ENCODE measurements at places on chromosomes 1 and 21.

GRCh38 chr1:44802306-44803061, 2.3 kb downstream of the PLK3 start:
- no peak for DNase-seq

- DNase-seq = peak; percentile 36
Observed at GRCh38 chr1:16162163-16162822, 6.4 kb upstream of the EPHA2 start.

DNA sequence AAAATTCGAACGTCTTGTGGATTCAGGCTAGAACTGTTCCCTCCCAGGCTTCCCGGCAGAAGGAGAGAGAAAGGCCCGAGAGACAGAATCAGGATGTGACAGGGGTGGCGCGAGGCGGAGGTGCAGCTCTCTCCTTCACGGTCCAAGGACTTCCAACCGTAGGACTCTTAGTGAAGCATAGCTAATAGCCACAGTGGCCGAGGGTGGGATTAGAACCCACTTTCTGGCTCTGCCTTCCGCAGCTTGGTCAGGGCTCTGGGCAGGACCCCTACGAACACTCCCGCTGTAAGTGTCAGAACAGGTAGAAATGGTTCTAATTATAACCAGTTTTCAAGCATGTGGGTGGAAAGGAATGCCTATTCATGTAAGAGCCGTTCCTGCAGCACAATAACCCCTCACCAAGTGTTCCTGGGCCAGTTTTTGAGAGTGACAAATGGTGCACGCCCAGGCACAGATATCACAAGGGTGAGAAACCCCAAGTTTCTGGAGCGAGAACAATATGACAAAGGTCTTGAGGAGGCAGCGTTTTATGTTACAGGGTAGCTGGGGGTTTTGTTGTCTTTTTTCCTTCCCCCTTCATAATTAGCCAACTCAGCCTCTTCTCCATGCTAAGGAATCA, 86.4 kb downstream of the SYF2 start:
- DNase-seq = peak; percentile 46

- peak; percentile 45 for DNase-seq
Observed at GRCh38 chr1:160707236-160708064, 4.2 kb downstream of the CD48 start.

- DNase-seq = peak; percentile 38
Observed at GRCh38 chr1:40753142-40753882, 30.3 kb upstream of the KCNQ4 start.

GRCh38 chr1:208231881-208232661, 12.1 kb downstream of the PLXNA2 start:
- DNase-seq = no peak

DNA sequence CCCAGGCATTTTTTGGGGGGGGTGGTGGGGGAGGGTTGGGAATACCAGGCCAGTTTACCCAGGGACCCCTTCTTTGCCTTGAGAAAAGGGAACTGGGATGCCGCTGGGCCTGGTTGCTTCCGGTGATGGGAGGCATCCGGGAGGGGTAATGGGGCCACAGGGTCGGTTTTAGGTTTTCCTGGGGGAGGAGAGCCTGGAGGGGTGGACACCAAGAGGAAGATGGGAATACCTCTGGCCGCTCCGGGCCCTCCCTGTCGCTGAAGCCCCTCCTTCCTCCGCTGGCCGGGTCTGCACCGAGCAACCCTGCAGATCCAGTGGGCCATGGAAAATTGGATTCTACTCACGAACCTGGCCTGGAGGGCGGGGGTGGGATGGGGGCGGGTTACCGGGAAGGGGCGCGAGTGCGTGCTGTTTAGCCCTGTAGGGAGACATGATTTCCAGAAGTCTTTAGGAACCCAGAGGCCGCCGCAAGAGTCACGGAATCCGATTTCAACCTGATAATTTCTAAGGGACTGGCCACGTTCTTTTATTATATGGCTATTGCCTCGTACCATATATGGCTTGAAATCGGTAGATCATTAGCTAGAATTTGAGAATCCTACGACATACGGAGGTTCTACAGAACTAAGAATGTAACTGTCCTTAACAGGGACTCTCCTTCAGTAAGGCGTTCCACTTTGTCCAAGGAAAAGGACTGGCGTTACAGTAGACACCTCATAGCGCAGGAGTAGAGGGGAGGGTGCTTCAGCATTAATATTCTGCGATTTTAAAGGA, 749 bp downstream of the AKIRIN1 start:
- DNase-seq = peak; percentile 25

DNA sequence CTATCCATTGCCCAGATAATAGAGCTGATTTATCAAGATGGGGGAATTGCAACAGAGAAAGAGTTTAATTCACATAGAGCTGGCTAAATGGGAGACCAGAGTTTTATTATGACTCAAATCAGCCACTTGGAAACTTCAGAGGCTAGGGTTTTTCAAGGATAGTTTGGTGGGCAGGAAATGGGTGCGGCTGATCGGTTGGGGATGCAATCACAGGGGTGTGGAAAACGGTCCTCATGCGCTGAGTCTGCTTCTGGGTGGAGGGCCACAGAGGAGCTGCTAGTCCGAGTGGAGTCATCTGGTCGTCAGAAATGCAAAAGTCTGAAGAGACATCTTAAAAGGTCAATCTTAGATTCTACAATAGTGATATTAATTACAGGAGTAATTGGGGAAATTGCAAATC, 32.0 kb upstream of the FAM89A start:
- DNase-seq = no peak

- DNase-seq = peak; percentile 75
Observed at GRCh38 chr1:41241749-41242341, at the start of gene SCMH1. TSS of gene SCMH1 (minus strand) at chr1:41242306. CDS start at chr1:41186133, 56,173 bp downstream.

DNA sequence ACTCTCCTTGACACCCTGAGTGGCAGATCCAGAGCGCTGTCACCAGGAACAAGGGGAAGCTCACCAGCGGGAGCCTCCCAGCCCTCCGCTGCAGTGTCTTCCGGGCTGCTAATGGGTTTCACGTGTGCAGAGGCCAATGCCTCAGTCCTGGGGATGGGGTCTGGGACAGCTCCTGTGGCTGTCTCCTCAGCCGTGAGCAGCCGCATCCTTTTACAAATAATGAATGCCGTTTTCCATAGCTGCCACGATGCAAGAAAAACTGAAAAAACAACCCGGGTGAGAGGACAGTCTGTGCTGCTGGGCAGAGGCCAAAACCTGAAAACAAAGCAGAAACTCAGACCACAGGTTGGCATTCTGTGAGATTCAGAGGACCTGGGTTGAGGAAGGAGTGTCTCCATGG, 212.2 kb upstream of the RAB4A start:
- DNase-seq = no peak

GRCh38 chr1:44284184-44284583, 70.9 kb downstream of the ERI3 start:
- DNase-seq = no peak

GRCh38 chr1:201912832-201913231, 24.1 kb downstream of the SHISA4 start:
- DNase-seq = no peak

DNA sequence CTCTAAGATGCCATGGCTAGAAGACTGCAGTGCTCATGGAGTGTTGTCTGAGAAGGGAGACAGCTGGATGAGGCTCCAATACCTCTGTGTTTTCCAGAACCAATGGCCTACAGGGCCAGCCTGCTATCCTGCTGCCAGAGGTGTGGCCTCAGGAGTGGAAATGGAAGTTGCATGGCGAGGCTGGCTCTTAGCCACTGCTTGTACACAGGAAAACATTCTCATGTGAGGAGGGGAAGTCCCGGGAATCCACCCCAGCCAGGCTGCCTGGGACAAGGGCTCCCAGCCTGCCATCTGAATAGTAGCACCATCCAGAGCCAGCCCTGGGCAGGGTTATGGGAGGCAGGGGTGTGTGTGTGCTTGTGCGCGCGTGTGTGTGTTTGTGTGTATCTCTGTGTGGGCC, 56.5 kb downstream of the SDC3 start:
- DNase-seq = no peak

- DNase-seq = no peak
Observed at GRCh38 chr1:62307895-62308492, 11.2 kb downstream of the KANK4 start.

DNA sequence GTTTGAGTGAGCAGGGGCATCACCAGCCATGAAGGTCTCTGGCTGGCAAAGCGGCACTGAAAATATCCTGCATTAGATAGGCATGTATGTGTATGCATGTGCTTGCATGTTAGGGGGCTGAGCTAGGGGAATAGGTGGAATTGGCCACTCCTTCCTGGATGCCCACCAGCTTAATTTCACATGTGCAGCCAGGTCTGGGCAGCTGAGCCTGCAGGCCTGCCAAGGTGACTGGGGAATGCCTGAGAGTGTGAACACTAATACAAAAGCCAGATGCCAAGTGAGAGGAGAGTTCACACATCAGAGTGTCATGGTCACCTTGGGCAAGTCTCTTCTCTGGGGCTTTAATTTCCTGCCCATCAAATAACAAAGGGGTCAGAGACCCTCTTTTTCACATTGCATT, 155.9 kb downstream of the HIVEP3 start:
- no peak for DNase-seq

GRCh38 chr1:162113419-162113818, 43.9 kb downstream of the NOS1AP start:
- DNase-seq = no peak

GRCh38 chr1:198122693-198123092, 34.1 kb upstream of the NEK7 start:
- no peak for DNase-seq

DNA sequence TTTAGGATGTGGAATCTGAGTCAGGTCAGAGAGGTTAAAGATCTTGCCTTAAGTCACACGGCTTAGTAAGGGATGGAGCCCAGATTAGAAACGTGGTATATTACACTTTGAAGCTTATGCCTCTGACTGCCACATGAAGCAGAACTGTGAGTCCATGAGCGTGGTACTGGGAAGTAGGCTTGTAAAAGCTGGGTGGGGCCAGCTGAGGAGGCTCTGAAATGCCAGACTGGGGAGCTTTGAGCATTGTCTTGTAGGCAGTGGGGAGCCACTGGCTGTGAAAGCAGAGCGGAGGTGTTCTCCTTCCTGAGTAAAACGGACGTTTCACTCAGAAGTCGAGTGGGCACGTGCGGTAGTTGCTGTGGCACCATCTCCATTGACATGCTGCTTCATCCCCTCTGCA, 72.6 kb upstream of the USP24 start:
- DNase-seq = no peak

DNA sequence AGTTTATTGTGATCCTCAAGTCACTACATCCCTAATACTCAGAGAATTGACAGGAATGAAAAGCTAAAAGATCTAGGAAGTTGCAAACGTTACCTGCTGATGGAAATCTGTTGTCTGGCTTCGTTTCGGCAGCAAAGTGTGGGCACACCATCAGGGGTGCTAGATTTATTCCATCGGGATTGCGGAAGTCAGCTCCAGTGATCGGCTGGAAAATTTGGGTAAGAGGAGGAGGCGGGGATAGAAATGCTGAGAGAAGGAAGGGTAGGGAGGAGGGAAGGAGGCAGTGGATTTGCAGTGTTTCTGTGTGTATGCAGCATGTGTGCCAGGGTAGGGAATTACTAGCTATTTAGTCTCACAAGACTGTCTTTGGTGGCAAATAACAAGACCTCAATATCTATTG, at the start of gene CTSK:
TSS of gene CTSK (minus strand) at position 140 of the 400 bp plus-strand sequence. CDS start 1,455 bp downstream, outside the sequence.
- DNase-seq = no peak

- DNase-seq = no peak
Observed at GRCh38 chr1:198528364-198528763, 12.1 kb downstream of the ATP6V1G3 start.

DNA sequence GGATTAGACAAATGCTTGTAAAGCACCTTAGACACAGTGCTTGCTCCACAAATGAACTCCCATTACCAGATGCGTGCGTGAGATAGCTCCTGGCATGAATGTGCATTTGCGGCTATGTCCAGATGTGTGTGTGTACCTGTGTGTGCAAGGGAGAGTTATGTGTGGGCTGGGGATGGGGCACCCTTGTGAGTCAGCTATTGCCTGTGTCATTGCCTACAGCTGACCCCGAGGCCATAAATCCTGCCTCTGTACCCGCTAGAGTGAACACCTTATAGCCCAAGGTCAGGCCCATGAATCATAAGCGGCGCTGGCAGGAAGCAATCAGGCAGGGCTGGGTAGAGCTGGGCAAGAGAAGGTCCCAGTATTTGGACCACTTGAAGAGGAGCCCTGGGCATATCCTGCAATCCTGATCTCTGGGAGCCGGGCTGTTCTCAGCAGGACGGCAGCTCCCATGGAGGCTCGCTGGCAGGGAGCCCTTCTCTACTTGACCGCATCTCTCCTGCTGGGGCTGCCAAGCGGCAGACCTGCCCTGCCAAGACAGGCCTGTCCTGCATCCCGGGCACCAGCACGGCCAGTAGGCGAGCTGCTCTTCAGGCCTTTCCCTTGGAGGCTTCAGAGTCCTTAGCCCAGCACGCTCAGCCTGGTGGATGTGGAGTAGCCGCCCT, 86.4 kb downstream of the TMEM53 start:
- DNase-seq = no peak

- DNase-seq = no peak
Observed at GRCh38 chr1:68322837-68323687, 90.7 kb upstream of the WLS start.

GRCh38 chr1:1599935-1600860, at the start of gene FNDC10:
TSS of gene FNDC10 (minus strand) at chr1:1600135. CDS start at chr1:1600015, 120 bp downstream.
- DNase-seq = no peak

GRCh38 chr1:36109041-36109679, 15.9 kb downstream of the COL8A2 start:
- DNase-seq = no peak

GRCh38 chr21:46250146-46250725, 21.7 kb upstream of the LSS start:
- no peak for DNase-seq

DNA sequence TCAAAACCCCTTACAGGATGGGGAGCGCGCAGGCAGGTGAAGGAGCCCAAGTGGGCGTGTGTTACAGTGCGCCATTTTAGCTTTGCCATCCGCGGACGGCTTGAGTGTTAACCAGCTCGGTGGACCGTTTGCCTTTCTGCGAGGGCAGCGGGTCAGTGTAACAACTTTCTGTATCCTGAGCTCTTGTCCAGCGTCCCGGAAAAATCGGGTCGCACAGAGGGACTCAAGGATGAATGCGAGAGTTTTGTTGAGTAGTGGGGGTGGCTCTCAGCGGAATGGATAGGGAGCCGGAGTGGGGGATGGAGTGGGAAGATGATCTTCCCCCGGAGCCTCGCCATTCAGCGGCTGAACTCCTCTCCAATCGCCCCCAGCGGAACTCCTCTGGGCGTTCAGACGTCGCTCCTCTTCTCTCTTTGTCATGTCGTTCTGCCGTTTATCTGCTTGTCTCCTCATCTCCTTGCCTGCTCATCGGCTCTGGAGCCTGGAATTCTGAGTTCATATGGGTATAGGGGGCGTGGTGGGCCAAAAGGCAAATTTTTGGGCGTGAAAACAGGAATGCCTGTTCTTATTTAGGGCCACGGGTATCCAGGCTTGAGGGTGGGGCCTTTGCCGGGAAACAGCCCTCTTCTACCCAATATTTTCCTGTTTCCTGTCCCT, 295.4 kb downstream of the CTH start:
- no peak for DNase-seq

- peak; percentile 41 for DNase-seq
Observed at GRCh38 chr1:206864939-206865671, at the start of gene IL20. TSS of gene IL20 (plus strand) at chr1:206865623. CDS start at chr1:206865853, 230 bp downstream.

All from GM06990 (cell line).